ENCODE measurements at places on chromosomes 11 and 22.

- DNase-seq, result no peak
Observed at GRCh38 chr22:37897807-37898206, 8.3 kb upstream of the MICALL1 start.

DNA sequence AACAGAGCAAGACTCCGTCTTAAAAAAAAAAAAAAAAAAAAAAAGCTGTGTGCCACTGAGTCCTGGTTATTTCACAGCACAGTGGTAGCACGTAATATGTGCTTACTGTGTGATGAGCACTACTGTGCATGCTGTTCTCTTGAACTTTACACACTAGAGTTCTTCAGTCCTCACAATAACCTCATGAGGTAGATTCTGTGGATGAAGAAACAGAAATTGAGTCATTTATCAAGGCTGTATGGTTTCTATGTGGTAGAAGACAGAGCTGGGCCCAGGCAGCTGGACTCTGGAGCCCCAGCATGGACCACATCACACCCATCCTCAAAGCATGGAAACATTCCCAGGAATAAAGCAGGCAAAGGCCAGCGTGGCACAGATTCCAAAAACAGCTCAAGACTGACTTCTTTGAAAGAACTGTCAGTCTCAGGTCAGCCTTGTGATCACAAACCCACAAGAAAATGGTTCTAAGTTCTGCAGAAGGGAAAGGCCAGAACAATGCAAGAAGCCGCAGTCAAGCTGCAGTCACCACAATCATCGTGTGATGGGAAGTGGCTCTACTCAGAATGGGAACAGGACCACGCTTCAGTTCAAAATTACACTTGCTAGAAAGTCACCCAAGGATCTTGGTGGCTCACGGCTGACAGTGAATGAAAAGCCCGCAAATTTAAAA, 49.5 kb downstream of the MICAL3 start:
- no peak for DNase-seq

GRCh38 chr11:130435671-130436070, 7.3 kb upstream of the ADAMTS8 start:
- no peak for DNase-seq

GRCh38 chr11:78666675-78667160, 92.1 kb upstream of the NARS2 start:
- DNase-seq, result no peak

DNA sequence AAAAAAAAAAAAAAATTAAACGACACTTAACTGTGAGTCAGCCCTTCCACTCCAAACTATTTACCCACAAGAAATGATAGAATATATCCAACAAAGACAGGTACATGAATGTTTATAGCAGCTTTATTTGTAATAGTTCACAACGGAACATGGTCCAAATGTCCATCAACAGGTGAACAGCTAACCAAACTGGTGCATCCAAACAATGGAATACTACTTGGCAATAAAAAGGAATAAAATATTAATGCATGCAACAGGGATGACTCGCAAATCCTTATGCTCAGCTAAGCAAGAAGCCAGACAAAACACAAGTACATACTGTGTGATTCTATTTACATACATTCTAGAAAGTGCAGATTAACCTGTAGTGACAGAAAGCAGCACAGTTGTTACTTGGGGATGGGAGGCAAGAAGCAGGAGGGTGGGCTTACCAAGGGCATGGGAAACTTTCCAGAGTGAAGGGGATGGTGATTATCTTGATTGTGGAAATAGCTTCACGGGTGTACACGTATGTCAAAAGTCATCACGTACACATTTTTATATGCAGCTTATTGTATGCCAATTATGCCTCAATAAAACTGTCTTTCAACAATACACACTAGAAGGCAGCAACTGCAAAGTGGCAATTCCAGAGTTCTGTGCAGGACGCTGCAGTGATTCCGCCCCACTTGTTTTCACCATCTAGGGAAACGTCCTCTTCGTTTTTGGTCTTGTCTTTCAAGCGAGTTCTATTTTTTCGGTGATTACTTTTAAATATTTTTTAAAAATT, 6.7 kb upstream of the SF1 start:
- no peak for DNase-seq

- no peak for DNase-seq
Observed at GRCh38 chr11:35114906-35115687, 23.9 kb upstream of the CD44 start.

GRCh38 chr11:82546661-82547557, 186.8 kb downstream of the FAM181B start:
- DNase-seq, result no peak

- no peak for DNase-seq
Observed at GRCh38 chr22:26587991-26588613, 1.8 kb downstream of the TPST2 start.

DNA sequence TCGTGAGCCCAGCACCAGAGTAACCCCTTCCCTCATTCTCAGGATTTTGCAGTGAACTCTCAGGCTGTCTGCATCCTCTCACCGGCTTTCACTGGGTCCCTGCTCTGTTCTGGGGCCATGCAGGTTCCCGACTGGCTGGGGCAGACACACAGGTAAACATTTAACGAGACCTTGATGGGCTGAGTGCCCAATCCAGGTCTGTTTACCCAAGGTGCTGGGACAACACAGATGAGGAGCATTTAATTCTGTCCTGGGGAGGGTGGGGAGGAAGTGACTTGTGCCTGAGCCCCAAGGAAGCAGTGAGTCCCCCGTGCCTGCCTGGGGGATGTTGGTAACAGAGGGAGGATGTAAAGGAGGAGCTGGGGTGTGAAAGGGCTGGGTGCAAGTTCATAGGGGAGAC, 4.4 kb downstream of the BIK start:
- no peak for DNase-seq
